Fibroblast of skin of right biceps (primary cell): ENCODE measurements at places on chromosomes 3 and 15.

- peak; percentile 22 for DNase-seq
These were observed 50.1 kb downstream of the HCN4 start for GRCh38 chr15:73318463-73319351.

- DNase-seq = no peak
These were observed 49.6 kb downstream of the PARP14 start for GRCh38 chr3:122730240-122730639.

GRCh38 chr3:134449277-134449676 is 36.5 kb downstream of the ANAPC13 start:
- peak; percentile 44 for DNase-seq

- DNase-seq = no peak
These were observed 52.7 kb downstream of the CHST2 start for GRCh38 chr3:143172062-143172794.

DNA sequence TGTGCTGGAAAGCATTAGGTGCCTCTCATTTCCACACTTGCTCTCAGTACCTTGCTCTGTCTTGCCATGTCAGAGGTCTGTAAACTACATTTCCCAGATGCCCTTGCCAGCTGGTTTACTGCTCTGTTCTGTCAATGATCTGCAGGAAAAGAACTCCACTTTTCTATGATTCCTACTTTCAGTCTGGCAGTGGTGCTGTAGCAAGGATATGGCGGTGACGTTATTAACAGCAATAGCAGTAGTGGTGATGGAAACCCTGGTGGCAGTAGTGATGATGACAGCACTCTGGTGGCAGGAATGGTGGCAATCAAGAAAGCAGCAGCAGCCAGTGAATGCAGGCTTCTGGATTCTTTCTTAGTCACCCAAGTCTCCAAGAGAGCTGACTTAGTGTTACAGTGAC is 665.2 kb downstream of the DIPK2A start:
- peak; percentile 11 for DNase-seq

DNA sequence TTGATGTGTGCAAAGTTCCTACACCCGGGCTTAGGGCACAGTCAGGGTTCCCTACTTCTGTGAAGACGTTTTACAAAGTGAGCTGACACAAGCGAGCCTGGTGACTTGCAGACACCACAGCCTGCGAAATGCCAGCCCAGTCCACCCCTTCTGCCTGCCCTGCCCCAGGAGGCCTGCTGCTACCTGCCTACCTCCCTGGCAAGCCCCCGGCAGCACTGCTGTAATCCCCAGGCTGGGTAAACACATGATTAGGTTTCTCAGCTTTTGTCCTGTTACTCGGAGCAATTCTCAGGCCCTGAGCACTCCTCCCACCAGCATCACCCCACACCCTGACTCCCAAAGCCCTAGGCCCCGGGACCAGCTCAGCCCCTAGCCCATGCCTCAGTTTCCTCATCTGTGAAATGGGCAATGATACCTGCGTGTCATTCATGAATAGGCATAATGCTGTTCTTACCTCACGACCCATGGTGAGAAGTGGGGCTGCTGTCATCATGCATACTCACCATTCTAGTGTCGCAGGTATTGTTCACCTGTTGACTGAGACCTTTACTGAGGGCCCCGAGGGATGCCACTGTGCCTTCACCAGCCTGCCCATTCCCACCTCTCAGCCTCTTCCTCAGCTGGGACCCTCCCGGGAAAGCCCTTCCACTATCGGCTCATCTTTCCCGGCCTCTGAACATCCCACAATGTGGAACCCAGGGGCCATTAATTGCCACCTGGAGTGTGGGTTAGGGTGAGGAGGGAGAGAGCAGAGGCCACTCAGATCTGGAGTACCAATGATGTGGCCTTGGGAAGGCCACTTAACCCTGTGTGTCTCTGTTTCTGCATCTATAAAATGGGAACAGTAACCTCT is 31.5 kb upstream of the SLC6A6 start:
- DNase-seq = no peak

DNA sequence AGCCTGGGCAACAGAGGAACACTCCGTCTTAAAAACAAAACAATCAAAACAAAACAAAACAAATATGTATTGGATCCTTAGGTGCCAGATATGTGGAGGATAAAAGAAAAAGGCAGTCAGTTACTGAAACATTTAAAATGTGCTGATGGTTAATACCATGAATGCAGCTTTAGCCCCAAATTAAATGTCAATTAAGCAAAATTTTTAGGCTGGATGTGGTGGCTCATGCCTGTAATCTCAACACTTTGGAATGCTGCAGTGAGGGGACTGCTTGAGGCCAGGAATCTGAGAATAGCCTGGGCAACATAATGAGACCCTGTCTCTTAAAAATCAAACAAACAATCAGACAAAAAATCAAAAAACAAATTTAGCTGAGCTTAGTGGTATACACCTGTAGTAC is 8.5 kb upstream of the CHMP2B start:
- peak; percentile 38 for DNase-seq

- DNase-seq = no peak
These were observed 97.4 kb downstream of the CBLB start for GRCh38 chr3:105771392-105771791.

DNA sequence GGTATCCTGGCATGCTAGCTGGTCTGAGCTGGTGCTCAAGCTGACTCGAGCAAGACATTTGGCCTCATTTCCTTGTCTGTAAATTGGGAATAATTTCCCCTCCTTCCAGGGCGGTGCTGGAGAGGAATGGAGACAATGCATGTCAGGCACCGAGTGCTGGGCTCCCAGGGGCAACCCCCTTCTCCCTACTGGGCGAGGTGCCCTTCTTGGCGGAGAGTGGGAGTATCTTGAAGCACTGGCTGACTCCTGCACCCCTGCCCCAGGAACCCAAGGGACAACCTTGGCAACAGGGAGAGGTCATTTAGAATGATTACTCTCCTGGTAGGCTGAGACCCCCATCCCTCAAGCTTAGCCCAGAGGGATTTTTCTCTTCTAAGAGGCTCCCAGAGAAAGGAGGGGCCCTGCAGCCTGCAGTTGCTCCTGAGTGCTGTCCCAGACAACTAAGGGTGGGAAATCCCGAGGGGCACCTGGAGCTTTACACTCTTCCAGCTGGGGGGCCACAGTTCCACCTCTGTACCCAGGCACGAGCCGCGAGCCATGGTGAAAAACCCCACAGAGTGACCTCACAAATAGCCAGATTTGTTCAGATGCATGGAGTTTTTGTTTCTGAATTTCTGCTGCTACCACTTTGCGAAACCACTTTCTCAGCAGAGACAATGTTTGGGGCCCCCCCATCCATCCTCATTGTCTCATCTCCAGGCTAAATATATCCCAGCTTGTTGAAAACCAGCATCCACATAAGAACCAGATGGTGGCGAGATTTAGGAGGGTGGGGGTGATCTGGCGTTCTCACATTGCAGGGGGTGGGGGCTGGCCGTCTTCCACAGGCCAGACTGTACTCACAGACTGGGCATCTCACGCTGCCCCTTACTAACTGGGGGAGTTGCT is 44.8 kb downstream of the ABTB1 start:
- DNase-seq = peak; percentile 79

GRCh38 chr15:74263466-74263865 is 27.3 kb downstream of the CCDC33 start:
- DNase-seq = no peak

DNA sequence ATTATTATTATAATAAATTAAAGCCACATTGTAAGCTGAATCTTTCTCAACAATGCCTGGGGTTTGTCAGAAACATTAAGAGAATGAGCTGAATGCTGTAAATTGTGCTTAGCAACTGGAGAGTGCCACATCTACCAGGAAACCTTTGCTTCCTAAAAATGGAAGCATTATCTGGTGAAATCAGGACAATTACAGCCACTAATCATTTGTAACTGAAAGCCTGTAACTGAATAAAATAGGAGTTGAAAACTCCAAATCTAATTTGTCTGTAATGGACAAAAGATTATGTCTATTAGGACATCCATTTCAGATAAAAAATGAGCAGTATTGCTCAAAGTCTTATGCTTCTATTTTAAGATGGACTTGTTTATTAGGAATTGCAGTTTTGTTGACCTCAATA is 32.2 kb downstream of the EIF1B start:
- DNase-seq = no peak

- DNase-seq = peak; percentile 48
These were observed 28.0 kb upstream of the ATP10A start for GRCh38 chr15:25891081-25891480.

DNA sequence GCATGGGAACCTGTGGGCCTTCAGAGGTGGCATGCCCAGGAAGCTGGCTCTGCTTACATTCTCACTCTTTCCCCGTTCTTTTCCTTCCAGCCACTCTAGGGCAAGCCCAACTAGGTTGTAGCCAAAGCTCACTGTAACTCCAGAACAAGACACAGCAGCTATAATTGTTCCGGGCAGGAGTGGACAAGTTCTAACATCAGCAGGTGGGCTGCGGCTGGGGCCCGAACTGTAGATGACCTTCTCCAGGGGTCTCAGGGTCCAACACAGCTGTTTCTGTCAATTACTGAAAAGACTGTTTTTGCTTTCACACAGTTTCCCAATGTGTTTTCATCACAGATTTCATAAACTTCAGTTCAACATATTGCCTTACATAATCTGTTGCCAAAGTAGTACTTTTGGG is 11.5 kb downstream of the RASGRP1 start:
- no peak for DNase-seq

DNA sequence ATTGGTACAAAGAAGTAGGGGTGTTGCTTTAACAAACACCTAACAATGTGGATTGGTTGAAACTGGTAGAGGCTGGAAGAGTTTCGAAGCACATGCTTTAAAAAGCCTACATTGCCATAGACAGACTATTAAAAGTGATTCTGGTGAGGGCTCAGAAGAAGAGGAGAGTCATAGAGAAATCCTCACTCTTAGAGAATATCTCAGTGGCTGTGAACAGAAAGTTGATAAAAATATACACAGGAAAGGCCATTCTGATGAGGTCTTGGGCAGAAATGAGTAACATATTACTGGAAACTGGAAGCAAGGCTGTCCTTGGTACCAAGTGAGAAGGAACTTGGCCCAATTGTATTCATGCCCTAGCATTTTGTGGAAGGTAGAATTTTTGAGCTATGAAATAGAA is 173.7 kb upstream of the CRBN start:
- no peak for DNase-seq

- DNase-seq = peak; percentile 56
These were observed 827.6 kb upstream of the CFAP20DC start for GRCh38 chr3:59877263-59878037.

DNA sequence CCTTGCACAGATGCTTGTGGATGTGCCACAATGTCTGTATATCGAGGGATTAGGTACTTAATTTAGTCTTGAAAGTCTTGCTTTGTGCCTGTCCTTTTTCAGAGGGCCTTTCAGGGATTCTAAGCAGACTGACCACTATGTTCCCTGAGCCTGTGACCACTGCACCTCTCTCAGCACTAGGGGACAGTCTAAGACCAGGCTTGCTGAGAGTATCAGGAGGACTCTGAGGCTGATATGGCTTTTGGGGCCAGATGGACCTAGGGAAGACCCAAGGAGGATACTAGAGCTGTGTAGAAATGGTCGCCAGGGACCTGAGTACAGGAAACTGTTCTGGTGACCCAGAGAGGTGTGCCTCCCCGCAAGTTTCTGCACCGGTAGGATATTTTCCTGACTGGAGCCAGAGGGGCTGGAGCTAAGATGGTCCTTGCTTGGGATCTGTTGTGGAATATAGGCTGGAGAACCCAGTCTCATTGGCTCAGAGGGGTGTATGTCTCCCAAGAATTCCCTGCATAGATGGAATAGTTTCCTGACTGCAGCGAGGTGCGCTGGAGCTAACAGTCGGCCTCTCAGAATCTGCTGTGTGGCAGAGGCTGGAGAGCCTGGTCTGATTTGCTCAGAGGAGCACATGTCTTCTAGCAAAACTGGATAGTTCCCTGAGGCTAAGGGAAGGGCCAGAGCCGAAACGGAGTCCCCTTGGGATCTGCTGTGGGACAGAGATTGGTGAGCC is 213.2 kb upstream of the DCBLD2 start:
- peak; percentile 57 for DNase-seq

DNA sequence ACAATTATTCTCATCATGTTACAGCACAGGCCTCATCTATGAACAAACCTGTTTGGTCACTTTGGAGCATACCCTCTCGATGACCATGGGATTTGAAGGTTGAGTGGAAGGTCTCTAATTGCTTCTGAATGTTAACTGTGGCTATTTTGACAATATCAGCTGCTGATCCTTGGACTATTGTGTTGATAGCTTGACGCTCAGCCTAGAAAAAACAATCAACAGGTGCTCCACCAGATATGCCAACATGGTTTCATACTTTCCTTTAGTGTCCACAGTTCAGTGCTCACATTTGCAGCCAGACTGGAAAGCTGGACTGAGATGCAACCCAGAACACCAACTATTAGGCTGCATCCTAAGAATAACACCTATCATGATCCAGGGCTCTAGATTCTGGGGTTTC is 109.7 kb downstream of the POLQ start:
- DNase-seq = no peak

DNA sequence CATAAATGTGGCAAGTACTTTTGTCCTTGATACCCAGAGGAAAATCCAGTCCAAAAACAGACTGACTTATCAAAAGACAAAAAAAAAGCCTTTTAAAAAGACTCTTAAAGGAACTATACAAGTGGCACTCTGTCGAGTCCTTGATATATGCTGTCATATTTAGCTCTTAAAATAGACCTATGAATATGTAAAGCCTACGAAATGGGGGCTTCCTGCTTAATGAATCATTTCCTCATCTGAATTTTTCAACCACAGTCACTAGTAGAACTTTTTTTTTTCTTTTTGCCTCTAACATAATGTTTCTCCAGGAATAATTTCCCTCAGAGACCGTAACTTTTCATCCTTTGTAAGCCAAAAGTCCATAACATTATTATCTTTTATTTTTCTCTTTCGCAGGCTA is 95.8 kb downstream of the P3H2 start:
- DNase-seq = peak; percentile 79

DNA sequence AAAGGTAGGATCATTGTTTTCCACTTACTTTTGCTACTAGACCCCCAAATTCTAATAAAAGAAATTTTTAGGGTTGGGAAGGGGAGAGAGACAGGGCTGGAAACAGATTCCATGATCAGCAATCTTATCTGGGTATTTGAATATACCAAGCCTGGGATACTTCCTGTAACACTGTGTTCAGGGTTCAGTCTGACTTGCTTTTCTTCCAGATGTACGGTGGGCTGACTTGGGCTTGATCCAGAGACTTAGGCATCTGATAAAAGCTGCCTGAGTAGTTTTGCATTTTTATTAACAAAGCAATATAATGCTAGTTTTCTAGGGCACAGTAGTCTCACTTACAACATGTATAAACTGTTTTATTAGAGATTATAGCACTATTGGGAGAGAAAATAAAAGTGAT is 49.2 kb downstream of the KCNMB2 start:
- DNase-seq = no peak

DNA sequence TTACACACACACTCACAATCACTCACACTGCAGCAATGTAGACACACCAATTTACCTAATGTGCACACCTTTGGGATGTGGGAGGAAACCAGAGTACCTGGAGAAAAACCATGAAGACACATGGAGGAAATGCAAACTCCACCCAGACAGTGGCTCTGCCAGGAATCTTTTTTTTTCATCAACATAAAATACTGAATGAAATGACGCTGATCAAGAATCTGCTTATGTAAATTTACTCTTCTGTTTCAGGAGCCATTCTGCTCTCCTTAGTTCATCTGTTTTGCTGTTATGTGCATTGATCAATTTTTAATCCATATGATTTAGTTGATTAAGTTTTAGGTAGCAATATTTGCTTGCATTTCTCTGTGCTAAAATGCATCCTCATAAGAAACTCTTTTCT is 414.2 kb upstream of the CCDC54 start:
- DNase-seq = no peak

GRCh38 chr3:38586546-38587520 is 62.7 kb downstream of the SCN5A start:
- DNase-seq = no peak

GRCh38 chr3:187558990-187559389 is 111.2 kb downstream of the SST start:
- DNase-seq = no peak
